ENCODE measurements at places on chromosomes 2 and 18.

DNA sequence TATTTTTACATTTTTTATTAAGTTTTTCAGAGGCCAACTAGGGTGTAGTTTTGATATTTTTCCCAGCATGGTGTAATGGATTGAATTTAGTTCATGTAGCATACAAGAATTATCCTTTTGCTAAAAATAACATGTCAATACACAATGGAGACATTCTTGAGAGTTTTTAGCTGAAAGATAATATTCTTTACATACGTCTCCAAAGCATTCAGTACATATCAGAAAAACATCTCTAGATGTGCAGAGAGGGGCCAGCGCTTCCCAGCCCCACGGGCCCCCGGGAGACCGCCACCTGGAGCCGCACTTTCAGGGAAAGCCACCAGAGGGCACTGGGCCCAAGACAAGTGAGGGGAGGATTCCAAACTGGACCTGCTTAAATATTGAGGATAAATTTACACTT is 499.4 kb downstream of the GALR1 start:
- DNase-seq: no peak

GRCh38 chr2:105409717-105410116 is 10.9 kb upstream of the FHL2 start:
- DNase-seq: no peak

DNA sequence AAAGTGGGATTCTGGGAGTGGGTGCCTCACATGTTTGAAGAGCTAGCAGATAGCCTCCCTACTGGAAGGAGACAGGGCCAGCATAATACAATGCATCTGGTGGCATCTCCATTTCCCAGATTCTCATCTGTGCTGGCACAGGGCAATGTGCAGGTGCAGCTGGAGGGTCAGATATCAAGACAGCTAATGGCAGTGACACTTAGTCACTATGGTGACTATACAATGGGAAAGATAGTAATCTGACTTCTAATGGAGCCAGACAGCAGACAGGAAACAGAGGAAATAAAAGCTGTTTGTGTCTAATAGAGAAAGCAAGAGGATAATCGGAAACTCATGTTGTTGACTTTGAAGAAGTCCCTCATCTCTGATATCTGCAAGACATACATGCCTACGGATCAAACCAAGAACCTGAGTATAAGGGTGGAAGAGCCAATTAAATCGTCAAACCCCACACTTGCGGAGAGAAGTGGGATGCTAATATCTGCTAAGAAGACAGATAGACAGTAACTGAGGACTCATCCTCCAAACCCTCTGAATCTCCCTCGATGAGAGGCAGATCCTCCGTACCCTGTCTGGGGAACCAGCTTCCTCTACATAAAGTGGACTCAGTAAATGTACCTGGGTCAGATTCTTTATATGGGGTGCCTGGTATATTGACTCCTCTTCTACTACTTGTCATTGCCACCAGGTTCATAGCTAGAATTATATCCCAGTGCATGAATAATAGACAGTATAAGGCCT is 692.7 kb downstream of the SOCS6 start:
- no peak for DNase-seq

- no peak for DNase-seq
These were observed 128.9 kb upstream of the CELF4 start for GRCh38 chr18:37694516-37694915.

GRCh38 chr2:68806511-68807109 is 64.6 kb downstream of the BMP10 start:
- no peak for DNase-seq

Data from CD8-positive, alpha-beta T cell (primary cell).